ENCODE measurements at places on chromosomes 7 and 10.
A peak's percentile ranks its signal among the peaks of the same experiment; 100 is the strongest.

DNA sequence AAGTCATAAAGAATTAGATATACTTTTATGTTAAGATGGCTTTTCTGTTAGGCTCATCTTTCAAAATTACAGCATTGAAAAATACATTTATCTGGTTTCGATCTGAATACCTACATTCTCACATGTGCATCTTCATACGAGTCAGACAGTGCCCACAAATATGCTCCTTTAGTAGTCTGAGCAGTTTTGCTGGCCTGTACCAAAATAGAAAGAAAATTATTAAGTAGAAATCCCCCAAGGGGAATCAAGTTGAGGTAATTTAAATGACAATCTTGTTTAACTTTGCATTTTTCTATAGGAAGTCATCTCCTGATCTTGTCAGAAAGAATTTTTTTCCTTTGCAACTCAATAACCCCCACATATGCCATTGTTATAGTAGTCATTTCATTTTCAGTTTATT is 287.4 kb upstream of the SEMA3D start:
- DNase-seq = peak; percentile 0

DNA sequence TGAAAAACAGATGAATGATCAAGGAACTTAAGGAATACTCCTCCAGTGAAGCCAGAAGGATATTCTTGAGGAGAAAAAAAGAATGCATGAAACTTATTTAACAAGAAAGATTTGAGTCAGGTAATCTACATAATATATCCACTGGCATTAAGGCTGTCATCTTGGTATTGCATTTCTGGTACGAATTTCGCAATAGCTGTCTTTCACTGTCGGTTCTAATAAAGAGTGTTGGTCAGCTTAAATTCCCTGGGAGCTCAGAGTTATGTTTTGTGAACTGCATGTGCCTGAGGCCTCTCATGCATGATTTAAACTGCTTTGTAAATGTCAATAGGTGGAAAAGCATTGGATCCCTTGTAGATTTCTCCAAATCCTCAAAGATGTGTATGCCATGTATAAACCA is 565.3 kb upstream of the GALNT17 start:
- DNase-seq = no peak

GRCh38 chr10:124020981-124021815 is 72.2 kb downstream of the CHST15 start:
- no peak for DNase-seq

DNA sequence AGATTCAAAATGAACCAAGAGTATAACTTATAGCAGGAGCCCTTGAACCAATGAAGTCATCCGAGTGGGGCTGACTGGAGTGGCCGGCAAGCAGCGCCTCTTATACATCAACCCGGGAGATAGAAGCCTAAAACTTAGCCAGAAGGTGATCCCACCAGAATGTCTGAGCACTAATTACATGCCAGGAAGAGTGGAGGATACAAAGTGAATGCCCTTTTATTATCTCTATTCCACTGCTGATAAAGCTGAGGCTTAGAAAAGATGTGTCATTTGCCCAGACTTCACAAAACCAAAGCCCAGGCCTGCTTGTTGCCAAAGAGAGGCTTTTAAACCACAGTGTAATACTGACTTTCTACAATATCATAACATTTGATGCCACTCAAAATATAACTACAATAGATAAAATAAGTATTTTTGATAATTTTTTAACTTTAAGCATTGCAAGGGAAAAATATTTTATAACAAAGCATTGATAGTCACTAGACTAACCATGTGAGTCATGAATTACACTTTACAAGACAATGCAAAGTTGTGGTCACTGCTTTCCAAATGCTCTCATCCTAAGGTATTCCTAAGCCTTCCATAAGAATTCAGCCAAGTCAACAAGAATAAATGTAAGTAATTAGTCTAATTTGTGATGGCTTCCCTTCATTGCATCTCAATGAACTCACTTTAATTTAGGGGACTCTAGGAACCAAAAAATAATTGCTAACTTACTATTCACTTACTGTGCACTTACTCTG is 58.6 kb upstream of the ARID5B start:
- DNase-seq = no peak

GRCh38 chr7:55275291-55276200 is 89.6 kb upstream of the LANCL2 start:
- no peak for DNase-seq

- DNase-seq = peak; percentile 76
Measured at GRCh38 chr10:784403-785088, 95.1 kb upstream of the DIP2C start.

DNA sequence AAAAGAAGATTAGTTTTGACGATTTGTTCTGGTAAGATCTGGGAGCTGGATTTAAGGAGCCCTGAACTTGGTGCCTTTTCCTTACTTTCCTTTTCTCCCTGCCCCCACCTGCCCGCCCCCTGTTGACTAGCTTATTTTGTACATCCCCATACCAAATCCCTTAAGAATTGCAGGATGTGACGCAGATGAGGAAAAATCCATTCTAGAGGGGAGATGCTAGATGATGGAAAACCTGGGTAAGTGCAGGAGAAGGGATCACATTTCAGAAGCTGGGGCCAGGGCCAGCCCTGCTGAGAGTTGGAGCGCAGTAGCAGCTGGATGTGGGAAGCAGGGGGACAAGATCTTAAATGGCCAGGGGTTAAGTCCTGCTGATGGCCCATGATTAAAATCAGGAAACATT is 93.9 kb downstream of the CCDC3 start:
- no peak for DNase-seq

DNA sequence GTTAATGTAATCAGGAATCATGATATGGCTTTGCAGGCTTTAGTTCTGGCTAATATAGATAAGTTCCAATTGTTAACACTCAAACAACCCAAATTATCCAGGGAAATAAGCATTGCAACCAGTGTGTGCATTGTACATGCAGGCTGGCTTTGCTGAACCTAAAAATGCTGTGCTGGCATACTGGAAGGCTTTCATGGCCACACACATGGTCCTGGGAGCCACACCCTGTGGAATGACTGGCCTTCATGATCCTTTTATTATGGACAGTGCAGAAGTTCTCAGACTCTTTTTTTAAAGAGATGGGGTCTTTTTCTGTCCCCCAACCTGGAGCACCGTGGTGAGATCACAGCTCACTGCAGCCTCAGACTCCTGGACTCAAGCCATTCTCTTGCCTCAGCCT is 5.0 kb downstream of the ELMO1 start:
- DNase-seq = no peak

GRCh38 chr7:130135208-130136205 is 65.2 kb downstream of the KLHDC10 start:
- DNase-seq = no peak

DNA sequence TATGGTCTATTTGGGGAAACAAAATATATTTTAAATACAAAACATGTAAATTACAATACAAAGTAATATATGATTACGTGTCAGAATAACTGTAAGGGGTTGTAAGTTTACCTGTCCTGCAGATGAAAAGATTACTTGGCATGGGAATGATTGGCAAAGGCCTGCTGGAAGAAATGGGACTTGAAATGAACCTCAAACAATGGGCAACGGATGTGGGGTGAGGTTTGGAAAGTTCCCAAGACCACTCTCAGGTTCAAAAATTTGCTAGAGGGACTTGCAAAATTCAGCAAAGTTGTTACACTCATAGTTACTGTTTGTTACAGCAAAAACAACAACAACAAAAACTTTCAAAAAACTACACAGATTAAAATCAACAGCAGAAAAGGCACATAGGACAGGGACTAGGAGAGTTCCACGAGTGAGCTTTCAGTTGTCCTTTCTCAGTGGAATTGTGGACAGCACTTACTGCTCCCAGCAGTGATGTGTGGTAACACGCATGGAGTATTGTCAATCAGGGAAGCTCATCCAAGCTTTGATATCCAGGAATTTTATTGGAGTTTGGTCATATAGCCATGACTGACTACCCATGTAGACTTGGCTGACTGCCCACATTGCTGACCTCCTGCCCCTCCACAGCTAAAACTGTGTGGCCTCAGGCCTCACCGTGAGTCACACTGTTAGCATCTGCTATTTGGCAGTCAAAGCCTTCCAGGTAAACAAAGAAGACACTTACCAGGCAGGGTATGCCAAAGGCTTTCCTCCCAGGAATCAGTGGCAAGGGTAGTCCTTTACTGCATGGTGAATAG is 43.8 kb downstream of the EXOC6 start:
- no peak for DNase-seq

- DNase-seq = no peak
Measured at GRCh38 chr10:114303556-114303955, 64.5 kb downstream of the VWA2 start.

DNA sequence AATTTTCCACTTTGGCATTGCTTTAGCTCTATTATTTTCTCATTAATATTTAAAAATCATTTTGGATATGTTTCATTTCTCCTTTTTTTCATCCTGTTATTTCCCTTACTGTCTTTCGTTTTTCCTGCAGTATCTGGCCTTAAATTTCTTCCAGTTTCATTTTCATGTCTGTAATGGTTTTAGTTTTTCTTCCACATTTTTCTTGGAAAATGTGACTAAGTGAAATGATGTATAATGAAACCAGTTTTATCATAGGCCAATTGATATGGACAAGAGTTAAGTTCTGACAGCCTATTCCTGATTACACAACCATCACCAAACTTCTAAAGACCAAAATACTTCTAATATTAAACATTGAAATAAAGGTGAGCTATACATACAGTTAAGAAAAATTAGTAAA is 158.5 kb downstream of the LHFPL3 start:
- DNase-seq = no peak

- no peak for DNase-seq
Measured at GRCh38 chr10:114189700-114190099, 10.5 kb downstream of the TDRD1 start.

- DNase-seq = no peak
Measured at GRCh38 chr7:118872568-118872967, 648.1 kb downstream of the ANKRD7 start.

GRCh38 chr10:100528921-100529474 is 673 bp downstream of the NDUFB8 start:
- DNase-seq = no peak

GRCh38 chr10:94088926-94089381 is 95.2 kb downstream of the PLCE1 start:
- no peak for DNase-seq

DNA sequence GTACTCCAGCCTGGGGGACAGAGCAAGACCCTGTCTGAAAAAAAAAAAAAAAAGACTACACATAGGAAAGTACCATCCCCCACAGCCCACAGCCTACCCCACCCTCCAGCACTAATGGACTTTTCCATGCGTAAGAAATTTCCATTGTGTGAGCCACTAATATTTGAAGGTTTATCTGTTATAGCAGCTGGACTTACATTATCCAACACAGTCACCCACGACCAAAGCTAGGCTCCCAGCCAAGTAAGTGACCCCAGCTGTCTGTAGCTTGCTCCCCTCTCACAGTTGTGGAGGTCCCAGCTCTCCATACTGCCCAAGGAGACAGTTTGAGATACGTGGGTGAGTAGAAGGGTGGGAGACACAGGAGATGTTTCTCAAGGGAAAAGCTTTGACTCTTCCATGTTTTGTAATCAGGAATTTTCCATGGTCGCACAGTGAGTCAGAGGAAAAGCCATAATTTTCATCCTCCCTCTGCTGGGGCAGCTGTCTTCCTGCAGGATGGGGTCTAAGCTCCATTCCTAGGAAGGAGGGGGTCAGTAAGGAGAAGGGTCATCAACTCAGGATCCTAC is 57.4 kb downstream of the CAV1 start:
- no peak for DNase-seq

- DNase-seq = peak; percentile 35
Measured at GRCh38 chr7:129401967-129402860, 32.0 kb upstream of the STRIP2 start.

DNA sequence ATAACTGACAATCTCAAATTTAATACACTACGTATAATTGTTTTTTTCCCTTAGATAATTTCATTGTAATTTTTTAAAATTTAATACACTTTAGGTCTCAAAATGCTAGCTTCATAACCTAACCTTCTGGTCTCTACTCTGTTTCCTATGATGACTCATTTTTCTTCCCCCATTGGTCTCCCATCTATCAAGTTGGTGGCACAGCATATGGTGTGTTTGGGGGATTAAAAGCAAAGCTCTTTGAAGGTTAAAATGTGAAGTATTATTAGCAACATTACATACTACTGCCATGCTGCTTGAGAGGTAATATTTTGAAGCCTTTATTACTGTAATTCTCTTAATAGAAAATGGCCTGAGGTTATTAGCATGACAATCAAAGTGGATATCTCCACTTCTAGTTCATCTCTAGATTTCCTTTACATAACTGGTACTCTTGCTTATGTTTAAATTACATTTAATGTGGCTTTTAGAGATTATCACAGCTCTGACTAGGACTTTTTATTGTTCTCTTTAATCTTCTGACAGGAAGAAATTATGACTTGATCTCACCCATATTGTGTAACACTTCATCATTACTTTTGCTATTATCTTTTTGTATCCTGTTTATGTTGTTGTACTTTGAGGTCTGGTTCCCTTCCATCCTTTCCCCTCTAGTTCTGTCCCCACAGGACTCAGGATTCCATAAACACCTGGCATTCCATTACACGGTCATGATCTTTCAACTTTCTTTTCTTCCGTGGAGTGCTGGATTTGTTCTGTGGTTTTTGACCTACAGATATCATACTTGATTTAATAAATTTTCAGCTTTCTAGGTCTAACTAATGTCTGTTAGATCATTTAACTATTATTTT is 185.1 kb downstream of the SEMA3D start:
- DNase-seq = no peak

- no peak for DNase-seq
Measured at GRCh38 chr10:63273577-63273976, 140.4 kb downstream of the NRBF2 start.

GRCh38 chr10:77291596-77292505 is 345.8 kb downstream of the KCNMA1 start:
- DNase-seq = no peak

GRCh38 chr10:72173262-72173618 is 42.6 kb upstream of the ANAPC16 start:
- DNase-seq = no peak

DNA sequence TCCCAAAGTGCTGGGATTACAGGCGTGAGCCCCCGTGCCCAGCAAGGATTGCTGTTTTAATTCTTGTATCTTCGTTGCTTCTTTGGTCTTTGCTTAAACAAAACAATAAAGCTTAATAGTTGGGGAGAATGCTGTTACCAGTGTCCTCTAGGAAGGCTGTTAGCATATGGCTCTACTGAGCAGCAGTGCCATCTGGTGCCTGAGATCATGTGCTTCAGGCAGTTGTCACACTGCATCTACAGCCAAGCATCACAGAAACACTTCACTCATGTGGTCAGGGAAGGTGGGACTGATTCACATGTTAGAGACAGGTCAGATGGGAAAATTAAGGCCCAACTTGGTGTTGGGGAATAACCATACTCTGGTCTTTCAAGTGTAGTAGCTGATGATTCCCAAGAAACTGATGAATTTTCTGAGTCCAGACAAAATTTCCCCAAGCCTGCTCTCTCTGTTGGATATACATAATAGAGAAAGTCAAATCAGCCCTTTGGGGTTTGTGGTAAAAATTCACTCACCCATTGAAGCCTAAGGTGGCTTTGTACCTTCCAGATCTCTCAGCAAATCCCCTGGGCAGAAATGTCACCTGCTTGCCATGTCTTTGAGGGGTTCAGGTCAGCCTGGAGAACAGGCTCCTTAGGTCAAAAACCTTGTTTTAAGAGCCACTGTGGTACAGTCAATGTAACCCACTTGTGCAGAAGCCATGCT is 28.4 kb downstream of the UBE2D4 start:
- no peak for DNase-seq

GRCh38 chr10:3312403-3312940 is 139.9 kb upstream of the PITRM1 start:
- DNase-seq = no peak

Data from activated T-cell treated with anti-CD3 and anti-CD28 coated beads, Interleukin-2, amount 50 U/mL, for 72 hours (primary cell).